ENCODE measurements at places on chromosomes 4 and X.

GRCh38 chr4:163548481-163549243, 54.2 kb downstream of the TMA16 start:
- peak; percentile 68 for DNase-seq

DNA sequence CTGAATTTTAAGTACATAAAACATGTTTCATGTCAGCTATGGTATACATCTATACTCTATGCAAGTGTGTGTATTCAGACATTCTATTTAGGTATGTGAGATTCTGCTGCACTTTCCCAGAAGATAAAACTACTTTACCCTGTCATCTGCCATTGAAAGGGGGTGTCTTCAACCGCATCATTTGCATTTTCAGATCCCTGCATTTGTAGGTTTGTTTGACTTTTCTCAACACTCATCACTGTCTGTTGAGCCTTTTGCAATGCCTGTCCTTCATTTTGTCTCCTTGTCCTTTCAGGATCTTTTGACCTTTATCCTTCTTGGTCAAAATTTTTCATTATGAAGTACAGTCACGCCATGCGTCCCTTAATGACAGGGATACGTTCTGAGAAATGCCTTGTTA, 103.5 kb downstream of the TMA16 start:
- DNase-seq = no peak

- DNase-seq = no peak
Measured at GRCh38 chr4:67750691-67751090, 3.5 kb downstream of the GNRHR start.

DNA sequence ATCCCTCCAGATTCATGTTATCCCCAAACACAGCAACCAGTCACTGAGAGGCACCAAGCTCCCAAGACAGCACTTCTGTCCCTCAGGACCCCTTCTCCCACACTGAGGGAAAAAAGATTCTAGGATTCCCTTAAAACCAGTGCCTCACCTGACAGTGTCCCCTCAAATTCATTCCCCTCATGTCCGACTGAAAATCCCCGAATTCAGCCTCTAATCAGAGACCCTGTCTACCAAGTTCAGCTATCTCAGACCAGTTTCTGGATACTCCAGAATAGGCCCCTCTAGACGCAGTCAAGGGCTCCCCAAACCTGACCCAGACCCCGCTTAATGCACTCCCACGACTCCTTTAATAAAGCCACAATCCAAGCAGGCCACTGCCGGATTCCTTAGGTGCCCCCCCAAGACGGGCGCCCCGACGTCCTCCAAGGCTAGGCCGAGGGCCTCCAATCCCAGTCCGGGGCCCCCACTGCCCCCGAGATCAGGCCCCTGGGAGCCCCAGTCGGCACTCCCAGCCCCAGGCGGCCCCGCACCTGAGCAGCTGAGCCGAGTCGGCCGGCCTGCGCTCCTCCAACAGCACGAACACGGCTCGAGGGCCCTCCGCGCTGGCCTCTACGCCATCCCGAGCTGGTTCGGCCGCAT, 457 bp downstream of the TFE3 start:
- DNase-seq = no peak

- no peak for DNase-seq
Measured at GRCh38 chr4:30094887-30095286, 625.3 kb upstream of the PCDH7 start.
